ENCODE measurements at places on chromosomes 13 and 19. TPM values are rescaled to one million over a fixed set of nuclear protein-coding genes. Genes with fewer than 3 reads are reported as not detected.

RASIP1 gene
- 0.40 TPM for total RNA-seq

ECSIT gene
- 156 TPM for total RNA-seq

CHERP gene
- total RNA-seq: 24.2 TPM

TMED1 gene
- total RNA-seq: 94.6 TPM

PBX4 gene
- 6.9 TPM for total RNA-seq

COMP gene
- not detected for total RNA-seq

OR10H3 gene
- not detected for total RNA-seq

IFNL1 gene
- total RNA-seq: not detected

All from PC-3 (cell line).